ENCODE measurements at places on chromosomes 12 and 14.

GRCh38 chr12:65656156-65656882, 168.0 kb upstream of the HMGA2 start:
- DNase-seq = no peak

- DNase-seq = no peak
Measured at GRCh38 chr12:81597928-81598604, 161.1 kb downstream of the PPFIA2 start.

- DNase-seq = no peak
Measured at GRCh38 chr12:98736352-98737321, 91.5 kb downstream of the APAF1 start.

GRCh38 chr14:94665121-94665520, 52.9 kb downstream of the SERPINA3 start:
- DNase-seq = no peak

- DNase-seq = no peak
Measured at GRCh38 chr12:132632521-132633228, 14.1 kb downstream of the P2RX2 start.

- DNase-seq = no peak
Measured at GRCh38 chr12:14261861-14262260, 103.6 kb upstream of the ATF7IP start.

DNA sequence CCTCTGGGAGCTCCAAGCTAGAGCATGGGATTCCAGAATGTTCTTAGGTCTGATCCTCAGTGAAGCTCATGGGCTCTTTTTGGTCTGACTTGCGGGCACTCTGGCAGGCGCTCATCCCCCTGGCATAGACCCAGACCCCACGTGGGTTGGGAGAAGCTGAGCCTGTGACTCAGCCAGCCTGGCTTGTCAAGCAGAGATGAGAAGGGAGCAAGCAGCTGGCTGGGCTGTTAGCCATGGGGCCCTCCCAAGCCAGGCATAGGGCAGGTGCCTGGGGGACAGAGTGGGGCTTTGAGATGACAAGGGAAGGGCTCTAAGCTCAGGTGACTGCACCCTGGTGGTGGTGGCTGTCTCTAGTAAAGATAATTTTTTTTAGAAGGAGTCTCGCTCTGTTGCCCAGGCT, 80.3 kb upstream of the NOS1 start:
- DNase-seq = no peak

- no peak for DNase-seq
Measured at GRCh38 chr14:33949411-33949893, 1.4 kb downstream of the EGLN3 start.

GRCh38 chr12:124404162-124404784, 109.4 kb downstream of the RFLNA start:
- DNase-seq = no peak

- DNase-seq = no peak
Measured at GRCh38 chr14:88870777-88871176, 46.3 kb downstream of the TTC8 start.

DNA sequence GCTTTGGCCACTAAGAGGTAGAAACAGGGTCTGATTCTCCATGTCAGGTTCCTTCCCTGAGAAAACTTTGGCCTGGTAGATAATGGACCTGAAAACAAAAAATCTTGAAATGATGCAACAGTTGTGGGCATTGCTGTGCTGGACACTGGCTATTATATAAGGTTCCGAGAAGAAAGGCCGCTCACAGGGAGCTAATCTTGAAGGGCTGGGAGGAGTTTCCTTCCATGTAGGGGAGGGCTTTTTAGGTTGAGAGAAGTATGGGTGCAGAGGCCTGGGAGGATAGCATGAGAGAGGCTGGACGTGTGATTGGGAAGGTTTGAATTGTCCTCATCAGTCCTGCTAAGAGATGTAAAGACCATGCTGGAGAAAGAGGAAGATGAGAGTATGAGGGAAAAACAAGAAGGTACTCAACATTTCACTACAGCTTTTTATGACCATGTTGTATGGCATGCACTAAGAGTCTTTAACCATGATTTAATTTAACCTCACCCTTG, 11.6 kb downstream of the LRRK2 start:
- DNase-seq = no peak

DNA sequence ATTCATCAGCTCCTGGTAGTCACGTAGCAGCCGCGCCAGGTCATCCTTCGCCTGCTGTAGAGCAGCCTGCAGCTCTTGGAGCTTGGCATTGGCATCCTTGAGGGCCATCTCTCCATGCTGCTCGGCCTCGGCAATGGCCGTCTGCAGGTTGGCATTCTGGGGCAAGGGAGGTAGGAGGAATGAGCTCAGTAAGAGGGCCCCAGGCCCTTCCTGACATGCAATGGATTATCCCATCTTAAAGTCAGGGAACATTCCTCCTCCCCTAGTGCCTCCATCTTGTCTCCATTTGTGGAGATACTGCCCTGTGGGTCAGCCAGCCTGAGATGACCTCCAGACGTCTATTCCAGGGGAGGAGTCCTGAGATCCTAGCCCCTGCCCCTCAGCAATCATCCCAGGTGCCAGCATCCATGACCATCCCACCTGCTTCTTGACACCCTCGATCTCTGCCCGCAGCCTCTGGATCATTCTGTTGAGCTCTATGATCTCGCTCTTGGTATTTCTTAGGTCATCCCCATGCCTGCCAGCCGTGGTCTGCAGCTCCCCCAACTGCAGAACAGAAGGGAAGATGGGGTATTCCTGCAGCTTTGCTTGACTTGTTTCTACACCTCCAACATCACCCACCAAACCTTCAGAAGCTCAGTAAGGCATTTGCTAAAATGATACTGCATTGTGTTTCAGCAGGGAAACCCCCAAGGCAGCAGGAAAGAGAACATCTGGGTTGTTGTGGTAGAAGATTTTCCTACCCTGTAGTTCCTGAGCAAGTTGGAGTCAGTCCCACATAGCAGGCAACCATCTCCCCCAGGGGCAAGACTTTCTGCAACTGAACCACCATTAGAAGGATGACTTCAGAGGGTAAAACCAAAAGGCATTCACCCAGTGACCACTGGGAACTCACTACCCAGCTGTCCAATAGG, 4.4 kb downstream of the KRT3 start:
- DNase-seq = no peak

GRCh38 chr12:50200552-50201273, 33.5 kb upstream of the CERS5 start:
- DNase-seq = no peak

DNA sequence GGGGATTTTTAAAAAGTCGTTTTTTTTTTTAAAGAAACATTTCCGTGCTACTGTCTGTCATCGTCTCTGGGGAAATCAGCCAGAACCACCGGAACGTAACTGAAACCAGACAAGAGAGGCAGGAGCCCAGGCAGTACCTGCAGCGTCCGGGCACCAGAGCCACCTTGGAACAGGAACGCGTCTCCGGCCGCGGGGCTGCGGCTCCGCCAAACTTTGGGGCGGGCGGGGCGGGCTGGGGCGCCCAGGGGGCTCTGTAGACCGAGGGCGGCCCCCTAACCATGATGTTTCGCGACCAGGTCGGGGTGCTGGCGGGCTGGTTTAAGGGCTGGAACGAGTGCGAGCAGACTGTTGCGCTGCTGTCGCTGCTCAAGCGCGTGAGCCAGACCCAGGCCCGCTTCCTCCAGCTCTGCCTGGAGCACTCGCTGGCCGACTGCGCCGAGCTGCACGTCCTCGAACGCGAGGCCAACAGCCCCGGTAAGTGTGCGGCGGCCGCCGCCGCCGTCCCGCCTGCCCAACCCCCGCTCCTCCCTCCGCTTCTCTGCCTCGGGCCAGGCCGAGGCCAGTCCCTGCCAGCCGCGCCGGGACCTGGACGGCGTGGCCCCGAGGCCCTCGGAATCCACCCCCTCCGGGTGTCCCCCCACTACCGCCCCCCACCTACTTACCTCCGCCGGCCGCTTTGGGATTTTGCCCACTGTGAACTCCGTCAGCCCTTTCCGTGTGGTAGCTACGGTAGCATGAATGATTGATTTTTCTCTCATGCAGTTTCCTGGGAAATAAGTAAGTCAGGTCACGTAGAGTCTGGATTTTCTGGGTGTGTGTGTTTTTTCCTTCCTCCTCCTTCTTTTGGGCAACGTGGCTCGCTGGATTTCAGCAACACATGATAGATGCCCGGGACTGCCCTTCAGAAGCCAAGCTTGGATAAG, 972 bp downstream of the SAMD4A start:
- DNase-seq = no peak

- no peak for DNase-seq
Measured at GRCh38 chr14:96676166-96676565, 121.0 kb upstream of the VRK1 start.

DNA sequence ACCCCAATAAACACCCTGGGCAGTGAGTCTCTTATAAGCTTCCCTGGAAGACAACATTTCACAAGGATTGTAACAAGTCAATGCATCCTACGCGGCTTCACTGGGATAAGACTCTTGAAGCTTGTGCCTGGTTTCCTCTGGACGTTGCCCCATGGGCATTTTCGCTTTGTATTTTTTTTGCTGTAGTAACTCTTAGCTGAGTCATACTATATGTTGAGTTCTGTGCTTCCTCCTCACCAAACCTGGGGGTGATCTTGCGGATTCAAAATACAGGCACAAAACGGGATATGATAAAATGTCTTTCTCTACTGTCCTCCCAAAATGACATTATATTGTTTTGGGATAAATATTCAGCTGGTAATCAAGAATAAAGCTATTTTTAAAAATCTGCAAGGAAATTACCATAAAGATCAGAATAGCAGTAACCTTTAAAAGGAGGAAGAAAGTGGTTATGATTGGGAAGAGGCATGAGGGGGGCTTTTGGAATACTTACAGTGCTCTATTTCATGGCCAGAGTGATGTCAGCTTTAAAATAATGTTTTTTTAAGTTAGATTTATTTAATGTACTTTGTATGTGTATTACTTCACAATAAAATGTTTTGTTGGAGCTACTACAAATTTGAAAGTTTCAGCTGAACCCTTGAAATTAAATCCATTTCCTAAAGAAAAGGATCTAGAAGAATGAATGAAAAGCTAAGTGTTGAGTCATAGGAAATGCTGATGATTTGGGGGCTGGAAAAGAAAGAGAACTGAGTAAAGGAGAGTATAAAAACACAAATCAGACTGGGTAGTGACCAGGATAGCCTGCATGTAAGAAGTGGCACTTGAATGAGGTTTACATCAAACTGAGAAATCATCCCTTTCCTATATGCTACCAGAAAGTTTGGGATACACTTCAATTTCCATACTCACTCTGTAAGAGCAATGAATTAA, 14.7 kb downstream of the BTBD7 start:
- no peak for DNase-seq

DNA sequence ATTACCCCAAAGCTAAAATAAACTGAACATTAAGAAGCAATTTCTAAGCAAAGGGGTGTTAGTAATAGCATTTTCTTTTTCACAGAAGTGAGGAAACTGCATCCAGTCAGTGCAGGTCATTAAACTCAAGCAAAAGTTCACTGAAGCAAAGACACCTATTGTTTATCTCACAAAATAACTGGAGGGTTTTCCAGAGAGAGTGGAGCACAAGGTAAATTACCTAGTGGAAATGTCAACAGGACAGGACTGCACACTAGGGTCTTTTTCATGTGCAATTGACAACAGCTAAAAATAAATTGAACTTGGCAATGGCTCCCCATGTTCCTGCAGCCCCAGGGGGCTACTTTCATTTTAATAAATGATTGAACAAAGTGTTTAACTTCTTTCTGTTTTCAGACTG, 742.0 kb downstream of the GALC start:
- no peak for DNase-seq

DNA sequence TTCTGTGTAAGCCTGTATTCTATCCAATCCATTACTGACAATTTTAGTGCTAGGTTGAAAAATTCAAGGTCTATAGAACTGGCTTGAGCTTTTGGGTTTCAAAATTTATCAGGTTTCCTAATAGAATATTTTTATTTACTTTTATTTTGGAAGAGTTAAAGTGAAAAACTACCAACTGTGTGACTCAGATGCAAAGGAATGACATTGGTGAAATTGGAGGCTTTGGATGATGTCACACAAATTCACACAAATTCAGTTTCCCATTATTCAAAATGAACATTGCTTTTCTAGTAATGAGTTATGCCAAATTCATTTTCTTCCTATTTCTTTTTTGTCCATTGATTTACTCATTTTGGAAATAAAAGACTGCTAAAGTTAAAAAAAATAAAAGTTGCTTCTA, 186.9 kb downstream of the ALX1 start:
- no peak for DNase-seq

GRCh38 chr12:9135903-9136310, 20.2 kb upstream of the A2M start:
- no peak for DNase-seq

DNA sequence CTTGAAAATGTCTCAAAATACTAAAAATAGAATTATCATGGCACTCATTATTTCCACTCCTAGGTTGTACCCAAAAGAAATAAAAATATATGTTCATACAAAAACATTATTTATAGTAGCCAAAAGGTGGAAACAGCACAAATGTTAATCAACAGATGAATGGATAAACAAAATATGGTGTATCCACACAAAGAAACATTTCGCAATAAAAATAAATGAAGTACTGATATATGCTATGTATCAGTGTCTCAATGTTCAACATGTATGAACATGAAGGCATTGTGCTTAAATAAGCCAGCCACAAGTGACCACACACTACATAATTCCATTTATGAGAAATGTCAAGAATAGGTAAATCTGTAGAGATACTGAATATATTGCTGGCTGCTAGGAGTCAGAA, 40.9 kb downstream of the FOXG1 start:
- no peak for DNase-seq

GRCh38 chr14:89185919-89186855, 230.8 kb downstream of the FOXN3 start:
- DNase-seq = no peak

- DNase-seq = no peak
Measured at GRCh38 chr14:54864526-54864925, 38.1 kb downstream of the GCH1 start.

DNA sequence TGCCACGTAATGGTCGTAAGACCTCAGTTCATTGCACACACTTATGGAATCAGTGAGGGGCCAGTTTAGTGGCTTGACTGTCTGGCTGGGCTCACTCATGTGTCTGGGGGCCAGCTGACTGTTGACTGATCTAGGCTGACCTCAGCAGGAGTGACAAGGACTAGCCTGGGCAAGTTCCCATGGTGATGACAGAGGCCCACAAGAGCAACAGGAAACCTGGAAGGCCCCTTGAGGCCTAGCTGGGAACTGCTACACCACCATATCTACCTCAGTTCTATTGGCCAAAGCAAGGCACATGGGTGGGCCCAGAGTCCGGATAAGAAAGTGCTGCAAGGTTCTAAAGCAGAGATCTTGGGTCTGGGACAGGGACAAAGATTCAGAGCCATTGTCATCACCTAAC, 21.3 kb upstream of the RFLNA start:
- no peak for DNase-seq

All from stimulated activated CD8-positive, alpha-beta memory T cell treated with anti-CD3 and anti-CD28 coated beads, Interleukin-7, amount 100 ng/mL, for 24 hours (primary cell).